ENCODE measurements at places on chromosomes 7 and 10. TPM values are rescaled to one million over a fixed set of nuclear protein-coding genes. Genes with fewer than 3 reads are reported as not detected.

Gene PTPN20
- 0.70 TPM for polyA plus RNA-seq

Gene ZNF503
- polyA plus RNA-seq = 4.5 TPM

Gene NME8
- polyA plus RNA-seq = not detected

Gene THSD7A
- polyA plus RNA-seq = 0.49 TPM

Gene TMEM270
- 0.71 TPM for polyA plus RNA-seq

DNA sequence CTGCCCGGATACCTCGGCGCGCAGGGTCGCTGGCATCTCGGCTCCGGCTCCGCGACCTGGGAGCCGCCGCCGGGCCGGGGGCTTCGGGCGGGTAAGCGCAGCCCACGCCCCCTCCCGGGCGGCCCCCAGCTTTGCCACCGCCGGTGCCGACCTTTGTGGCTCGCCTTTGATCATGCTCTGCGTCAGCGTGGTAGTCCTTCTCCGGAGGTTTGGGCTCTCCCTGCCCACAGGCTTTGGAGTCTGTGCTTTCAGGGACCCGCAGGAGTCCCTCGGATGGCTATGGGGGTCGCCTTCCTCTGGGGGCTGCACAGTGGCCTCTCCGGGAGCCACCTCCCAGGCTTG is 7.3 kb downstream of the ATP6V1F start:
- no peak for DNase-seq
